ENCODE measurements at places on chromosomes 4 and X. TPM values are rescaled to one million over a fixed set of nuclear protein-coding genes. Genes with fewer than 3 reads are reported as not detected.

DNA sequence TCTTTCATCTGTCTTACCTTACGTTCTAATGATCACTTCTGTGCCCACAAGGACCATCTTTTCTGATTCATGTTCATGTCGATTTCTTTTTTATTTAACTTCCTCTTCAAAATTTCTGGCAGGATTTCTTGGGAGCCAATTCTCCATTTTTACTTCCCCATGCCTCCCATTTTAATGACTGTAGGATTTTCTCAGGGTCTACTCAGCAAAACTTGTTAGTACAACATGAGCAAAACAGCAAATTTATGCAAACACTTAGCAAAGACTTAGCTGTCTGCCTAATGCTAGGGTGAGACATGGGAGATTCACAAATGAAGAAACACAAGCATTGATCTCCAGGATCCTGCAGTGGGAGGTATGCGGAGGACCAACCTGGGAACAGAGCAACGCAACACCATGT, 5.5 kb downstream of the CD38 start:
- H3K4me1 ChIP-seq, result peaks cover 39% of the 10 kb centered on the region
- no peak overlapping the region for H3K27ac ChIP-seq
- H3K27me3 ChIP-seq, result no peaks in the 10 kb centered on the region
- no peak for DNase-seq
- peaks cover 5% of the 10 kb centered on the region for H3K36me3 ChIP-seq

The RHOXF1 gene
- 2.6 TPM for total RNA-seq

DNA sequence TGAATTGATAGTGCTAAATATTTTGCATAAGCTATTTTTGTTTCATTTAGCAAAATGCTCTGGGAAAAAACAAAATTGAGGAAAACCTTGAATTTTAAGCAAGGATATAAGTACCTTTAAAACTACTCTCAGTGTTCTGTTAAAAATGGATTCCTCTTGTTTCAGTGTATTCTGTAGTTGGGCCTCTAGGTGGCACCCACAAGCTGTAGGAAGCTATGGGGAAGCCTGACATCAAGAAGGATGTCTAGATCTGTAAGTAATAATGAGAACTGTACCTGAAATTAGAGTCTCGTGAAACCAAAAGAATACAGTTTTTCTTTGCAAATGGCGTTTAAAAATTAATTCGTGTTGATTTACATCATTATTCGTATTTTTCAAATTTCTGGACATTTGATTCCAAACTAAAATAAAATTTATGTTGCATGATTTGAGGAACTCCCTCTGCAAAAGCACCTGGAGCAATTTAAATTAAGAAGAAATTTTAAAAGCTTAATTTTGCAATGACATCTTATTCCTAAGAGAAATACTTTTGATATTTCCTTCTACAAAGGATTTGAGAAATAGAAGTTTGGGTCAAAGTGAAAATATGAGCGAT, 51.2 kb downstream of the TMPRSS11E start:
- H3K4me1 ChIP-seq, result no peaks in the 10 kb centered on the region
- H3K36me3 ChIP-seq, result no peaks in the 10 kb centered on the region
- no peaks in the 10 kb centered on the region for H3K27me3 ChIP-seq
- no peak overlapping the region for H3K27ac ChIP-seq
- peak; percentile 77 for DNase-seq

The RNF212 gene
- total RNA-seq, result 1.7 TPM

DNA sequence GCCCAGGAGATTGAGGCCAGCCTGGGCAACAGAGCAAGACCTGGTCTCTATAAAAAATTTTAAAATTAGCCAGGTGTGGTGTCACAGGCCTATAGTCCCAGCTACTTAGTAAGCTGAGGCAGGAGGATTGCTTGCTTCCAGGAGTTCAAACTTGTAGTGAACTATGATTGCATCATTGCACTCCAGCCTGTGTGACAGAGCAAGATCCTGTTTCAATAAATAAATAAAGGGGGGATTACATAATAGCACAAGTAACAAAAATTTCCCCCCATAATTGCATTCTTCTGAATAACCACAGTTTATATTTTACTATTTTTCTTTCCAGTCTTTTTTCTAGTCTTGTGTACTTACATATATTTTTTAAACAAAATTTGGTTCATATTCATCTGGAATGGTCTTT, 135.6 kb downstream of the CHIC2 start:
- H3K27ac ChIP-seq, result no peak overlapping the region
- no peaks in the 10 kb centered on the region for H3K4me1 ChIP-seq
- no peak for DNase-seq
- H3K4me3 ChIP-seq, result no peak overlapping the region
- H3K27me3 ChIP-seq, result no peaks in the 10 kb centered on the region

GRCh38 chr4:7075962-7076695, 8.3 kb upstream of the GRPEL1 start:
- H3K4me3 ChIP-seq, result no peak overlapping the region
- no peaks in the 10 kb centered on the region for H3K36me3 ChIP-seq
- no peaks in the 10 kb centered on the region for H3K4me1 ChIP-seq
- H3K27me3 ChIP-seq, result no peaks in the 10 kb centered on the region
- H3K27ac ChIP-seq, result no peak overlapping the region

GRCh38 chrX:42823443-42823842, 45.5 kb upstream of the PPP1R2C start:
- no peaks in the 10 kb centered on the region for H3K4me1 ChIP-seq
- no peak overlapping the region for H3K4me3 ChIP-seq
- no peak overlapping the region for H3K27ac ChIP-seq
- H3K36me3 ChIP-seq, result no peaks in the 10 kb centered on the region
- no peak for DNase-seq

- no peaks in the 10 kb centered on the region for H3K4me1 ChIP-seq
- no peak for DNase-seq
- H3K27ac ChIP-seq, result no peak overlapping the region
- H3K27me3 ChIP-seq, result no peaks in the 10 kb centered on the region
- no peaks in the 10 kb centered on the region for H3K36me3 ChIP-seq
These were observed 346.3 kb upstream of the GALNT7 start for GRCh38 chr4:172822331-172822730.

DNA sequence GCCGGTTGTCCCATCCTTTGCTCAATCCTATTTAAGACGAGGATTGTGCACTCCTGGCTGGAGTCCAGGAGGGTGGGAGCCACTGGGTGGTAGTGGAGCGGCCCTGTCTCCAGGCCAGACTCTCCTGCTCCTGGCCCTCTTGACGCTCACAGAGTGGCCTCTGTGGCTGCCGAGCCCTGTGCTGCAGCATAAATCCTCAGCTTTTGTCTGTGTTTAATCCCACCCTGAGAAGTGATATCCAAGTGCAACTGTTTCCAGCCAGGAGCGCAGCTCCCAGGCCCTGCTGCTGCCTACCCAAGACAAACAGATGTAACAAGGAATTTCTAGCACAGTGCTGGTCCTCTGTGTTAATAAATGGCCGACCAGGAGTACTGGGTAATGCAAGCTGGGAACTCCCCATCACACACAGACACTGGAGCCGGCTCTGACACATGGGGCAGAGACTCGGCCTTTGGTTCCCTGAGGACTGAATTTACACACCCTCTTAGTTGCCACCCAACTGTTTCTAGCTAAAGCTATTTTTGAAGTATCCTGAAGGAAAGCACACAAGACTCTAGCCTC, 85.3 kb downstream of the GATB start:
- no peak overlapping the region for H3K27ac ChIP-seq
- no peak overlapping the region for H3K4me3 ChIP-seq
- no peak for DNase-seq
- no peaks in the 10 kb centered on the region for H3K36me3 ChIP-seq

GRCh38 chrX:97155816-97156215, 272.1 kb downstream of the RPA4 start:
- H3K4me3 ChIP-seq, result no peak overlapping the region
- no peaks in the 10 kb centered on the region for H3K36me3 ChIP-seq
- DNase-seq, result no peak
- H3K27me3 ChIP-seq, result no peaks in the 10 kb centered on the region

The DGKK gene
- total RNA-seq, result 11.4 TPM

GRCh38 chr4:82969414-82969813, 41.2 kb downstream of the LIN54 start:
- peaks cover 38% of the 10 kb centered on the region for H3K36me3 ChIP-seq
- H3K27ac ChIP-seq, result no peak overlapping the region
- H3K4me3 ChIP-seq, result no peak overlapping the region
- DNase-seq, result no peak
- H3K4me1 ChIP-seq, result no peaks in the 10 kb centered on the region

The SULT1B1 gene
- total RNA-seq, result 11.9 TPM

The ATP1B4 gene
- not detected for total RNA-seq

GRCh38 chr4:8842614-8843013, 29.0 kb downstream of the HMX1 start:
- DNase-seq, result no peak
- no peak overlapping the region for H3K27ac ChIP-seq
- no peaks in the 10 kb centered on the region for H3K27me3 ChIP-seq
- H3K4me3 ChIP-seq, result no peak overlapping the region
